ENCODE measurements at places on chromosomes 1 and 21. TPM values are rescaled to one million over a fixed set of nuclear protein-coding genes. Genes with fewer than 3 reads are reported as not detected.

The CDA gene
- not detected for total RNA-seq

The TRPM2 gene
- 6.7 TPM for total RNA-seq

The EPHA2 gene
- not detected for total RNA-seq

The MSH4 gene
- 0.60 TPM for total RNA-seq

The SPRR2G gene
- not detected for total RNA-seq

DNA sequence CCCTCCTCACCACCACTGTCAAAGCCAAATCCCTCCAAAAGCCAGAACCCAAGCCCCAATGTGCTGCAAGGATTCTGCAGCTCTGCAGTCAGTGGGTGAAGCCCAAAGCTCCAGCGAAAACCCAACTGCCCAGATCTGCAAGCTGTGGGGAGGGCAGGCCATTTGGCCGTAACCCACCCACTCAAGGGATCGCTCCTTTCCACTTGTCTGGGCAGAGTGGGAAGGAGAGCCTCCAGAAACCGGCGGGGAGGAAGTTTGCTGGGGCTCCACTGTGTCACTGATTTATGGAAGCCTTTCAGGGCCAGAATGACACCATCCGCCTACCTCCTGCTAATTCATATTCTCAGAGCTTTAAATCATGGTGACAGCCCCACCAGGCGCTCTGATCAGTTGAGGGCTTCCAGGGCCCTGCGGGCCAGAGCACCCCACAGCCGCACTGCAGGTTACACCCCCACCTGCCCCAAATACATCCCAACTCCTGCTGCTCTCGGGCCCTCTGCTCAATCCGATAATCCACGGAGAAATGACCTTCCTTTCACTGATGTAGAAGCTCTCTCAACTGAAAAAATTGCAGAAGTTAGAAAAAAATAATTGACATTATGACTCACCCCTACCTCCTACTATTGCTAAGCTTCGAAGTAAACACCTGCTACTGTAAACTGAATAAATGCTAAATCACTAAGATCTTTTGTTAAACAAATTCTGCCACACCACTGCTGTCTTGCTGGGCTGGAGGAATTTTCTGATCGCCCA lies 40.6 kb upstream of the RAB4A start:
- no peak for DNase-seq

GRCh38 chr1:156251527-156251926 lies 3.7 kb upstream of the PAQR6 start:
- DNase-seq: no peak

- DNase-seq: no peak
Observed at GRCh38 chr1:19124273-19124672, 85.8 kb downstream of the UBR4 start.

GRCh38 chr1:27391511-27392095 lies 819 bp upstream of the GPR3 start:
- DNase-seq: no peak

DNA sequence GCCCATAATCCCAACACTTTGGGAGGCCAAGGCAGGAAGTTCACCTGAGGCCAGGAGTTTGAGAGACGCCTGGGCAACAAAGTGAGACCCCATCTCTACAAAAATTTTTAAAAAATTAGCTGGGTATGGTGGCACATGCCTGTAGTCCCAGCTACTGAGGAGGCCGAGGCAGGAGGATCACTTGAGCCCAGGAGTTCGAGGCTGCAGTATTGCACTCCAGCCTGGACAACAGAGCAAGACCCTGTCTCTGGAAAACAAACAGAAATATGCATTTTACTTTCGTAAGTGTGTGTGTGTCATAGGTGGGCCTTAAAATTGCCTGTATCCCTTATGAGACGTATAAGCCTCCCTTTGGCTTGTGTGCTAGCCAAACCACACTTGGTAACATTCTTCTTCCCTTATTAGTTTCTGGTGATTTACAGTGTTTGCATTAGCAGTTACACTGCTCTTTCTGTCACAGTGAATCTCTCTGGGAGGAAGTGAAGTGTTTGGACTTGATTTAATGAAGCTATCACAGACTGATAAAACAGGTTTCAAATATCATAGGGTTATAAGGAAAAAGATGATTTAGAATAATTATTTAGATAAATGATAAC lies 48.9 kb upstream of the KIF26B start:
- DNase-seq: no peak

DNA sequence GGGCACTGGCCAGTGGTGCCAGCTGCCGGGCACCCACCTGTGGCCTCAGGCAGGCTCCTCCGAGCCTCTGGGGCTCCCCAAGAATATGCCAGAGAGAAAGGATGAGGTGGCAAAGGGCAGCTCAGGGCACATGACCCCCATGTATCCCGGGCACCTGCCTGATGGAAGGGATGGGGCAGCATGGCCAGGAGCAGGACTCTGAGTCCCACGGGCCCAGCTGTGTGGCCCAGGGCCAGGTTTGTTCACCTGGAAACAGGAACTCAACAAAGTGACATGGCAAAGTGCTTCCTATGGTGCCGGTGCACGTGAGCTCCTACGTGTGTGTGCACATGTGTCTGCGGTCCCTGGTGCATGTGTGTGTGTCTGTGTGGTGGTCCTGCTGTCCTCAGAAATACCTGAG lies 9.5 kb upstream of the GPR153 start:
- no peak for DNase-seq

DNA sequence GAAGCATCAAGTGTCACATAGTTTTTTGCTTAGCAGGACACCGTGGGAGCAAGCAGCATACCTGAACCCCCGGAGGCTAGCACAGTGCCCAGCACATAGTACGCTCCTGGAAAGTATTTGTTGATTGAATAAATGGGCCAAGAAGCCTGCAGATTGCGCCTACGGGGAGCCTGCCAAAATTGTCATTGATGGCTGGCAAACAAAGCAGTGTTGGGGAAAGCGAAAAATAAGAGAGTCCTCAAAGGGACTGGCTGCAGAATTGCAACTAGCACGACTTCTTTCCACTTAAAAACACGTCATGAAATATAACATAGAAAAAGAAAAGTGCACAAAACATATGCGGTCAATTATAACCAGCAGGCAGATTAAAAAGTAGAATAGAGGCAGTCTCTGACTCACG lies 125.2 kb upstream of the GALNT2 start:
- DNase-seq: no peak

- DNase-seq: no peak
Observed at GRCh38 chr1:42841010-42841409, 5.4 kb upstream of the ZNF691 start.

- DNase-seq: no peak
Observed at GRCh38 chr1:39754906-39755504, 16.1 kb downstream of the OXCT2 start.

DNA sequence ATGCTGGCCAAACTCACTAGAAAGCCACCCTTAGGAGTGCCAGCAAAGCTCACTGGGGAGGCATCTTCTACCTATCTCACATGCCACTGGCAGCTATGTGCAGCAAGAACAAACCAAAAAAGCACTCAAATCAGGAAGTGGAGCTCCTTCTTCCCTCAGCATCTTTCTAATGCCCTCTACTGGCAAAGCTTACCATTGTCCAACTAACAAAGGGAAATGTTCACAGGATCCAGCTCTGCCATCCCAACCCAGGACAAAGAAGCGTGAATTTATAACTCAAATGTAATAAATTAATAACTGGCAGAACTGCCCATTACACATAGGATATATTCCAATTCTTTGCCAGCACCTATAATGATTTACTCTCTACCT lies 38.9 kb downstream of the LEPR start:
- no peak for DNase-seq

GRCh38 chr1:207867136-207868109 lies 43.5 kb downstream of the CD34 start:
- no peak for DNase-seq

All from activated T-helper 2 cell treated with anti-CD3 and anti-CD28 coated beads, Interferon-gamma antibody, Interleukin-2, Interleukin-4, amounts not matched to agents 10 μg/mL and 5 μg/mL and 100 μg/mL, durations not matched to agents 14 hours and 24 hours and 36 hours (primary cell).